ENCODE measurements at places on chromosomes 11 and 22.
A peak's percentile ranks its signal among the peaks of the same experiment; 100 is the strongest.

GRCh38 chr11:128779036-128779435 lies 85.2 kb downstream of the FLI1 start:
- no peak for DNase-seq

DNA sequence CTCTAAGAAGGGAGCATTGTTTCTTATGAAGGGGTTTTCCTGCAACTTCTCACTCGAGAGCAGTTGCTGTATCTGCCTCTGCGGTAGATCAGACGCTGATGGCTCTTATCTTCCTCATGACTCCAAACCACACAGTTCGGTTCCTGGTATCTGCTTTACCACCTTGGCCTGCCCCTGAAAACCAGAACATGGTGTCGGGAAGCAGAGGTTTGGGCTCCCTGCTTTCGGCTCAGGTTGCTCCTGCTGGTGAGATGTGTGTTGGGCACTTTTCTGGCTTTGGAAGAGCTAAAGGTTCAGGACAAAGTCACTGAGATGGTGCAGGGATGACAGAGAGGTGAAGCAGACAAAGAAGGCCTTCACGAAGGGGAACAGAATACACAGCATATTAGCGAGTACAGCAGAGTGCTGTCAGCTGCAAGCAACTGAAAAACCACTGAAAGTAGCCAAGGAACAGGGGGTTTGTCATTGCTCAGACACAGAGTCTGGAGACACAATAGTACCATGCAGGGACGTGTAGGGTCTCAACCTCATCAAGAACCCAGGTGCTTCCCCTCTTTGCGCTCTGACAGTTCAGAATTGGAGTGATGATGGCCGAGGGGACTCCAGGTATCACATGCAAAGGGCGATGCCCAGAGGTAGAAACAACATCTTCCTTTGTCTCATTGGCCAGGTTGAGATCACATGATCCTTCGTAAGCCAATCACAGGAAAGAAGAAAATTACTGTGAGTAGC lies 11.9 kb upstream of the CSF2RB start:
- DNase-seq, result no peak

- no peak for DNase-seq
Measured at GRCh38 chr22:50673231-50674129, 857 bp downstream of the SHANK3 start.

GRCh38 chr22:47659467-47660223 lies 897.2 kb downstream of the TBC1D22A start:
- peak; percentile 35 for DNase-seq

- DNase-seq, result no peak
Measured at GRCh38 chr22:36746375-36746970, 29.4 kb downstream of the IFT27 start.

- no peak for DNase-seq
Measured at GRCh38 chr11:131713529-131714134, 343.2 kb downstream of the NTM start.

DNA sequence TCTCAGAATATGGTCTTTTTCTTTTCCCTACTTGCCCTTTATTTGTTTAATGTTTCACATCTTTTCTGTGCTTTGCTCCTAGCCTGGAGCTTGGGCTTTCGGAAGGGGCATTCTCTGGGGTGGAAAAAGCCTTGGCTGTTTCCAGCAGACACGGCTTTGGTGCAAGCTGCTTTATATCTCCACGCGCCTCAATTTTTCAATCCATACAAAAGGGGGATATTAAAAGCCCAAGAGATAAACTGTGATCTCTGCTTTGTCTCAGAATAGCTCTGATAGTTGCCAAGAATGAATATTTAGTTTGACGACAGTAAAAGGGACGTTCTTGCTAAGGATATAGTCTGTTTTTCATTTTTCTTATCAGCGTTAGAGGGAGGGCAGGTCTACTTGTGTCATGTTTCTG lies 194.0 kb upstream of the KIRREL3 start:
- DNase-seq, result no peak

DNA sequence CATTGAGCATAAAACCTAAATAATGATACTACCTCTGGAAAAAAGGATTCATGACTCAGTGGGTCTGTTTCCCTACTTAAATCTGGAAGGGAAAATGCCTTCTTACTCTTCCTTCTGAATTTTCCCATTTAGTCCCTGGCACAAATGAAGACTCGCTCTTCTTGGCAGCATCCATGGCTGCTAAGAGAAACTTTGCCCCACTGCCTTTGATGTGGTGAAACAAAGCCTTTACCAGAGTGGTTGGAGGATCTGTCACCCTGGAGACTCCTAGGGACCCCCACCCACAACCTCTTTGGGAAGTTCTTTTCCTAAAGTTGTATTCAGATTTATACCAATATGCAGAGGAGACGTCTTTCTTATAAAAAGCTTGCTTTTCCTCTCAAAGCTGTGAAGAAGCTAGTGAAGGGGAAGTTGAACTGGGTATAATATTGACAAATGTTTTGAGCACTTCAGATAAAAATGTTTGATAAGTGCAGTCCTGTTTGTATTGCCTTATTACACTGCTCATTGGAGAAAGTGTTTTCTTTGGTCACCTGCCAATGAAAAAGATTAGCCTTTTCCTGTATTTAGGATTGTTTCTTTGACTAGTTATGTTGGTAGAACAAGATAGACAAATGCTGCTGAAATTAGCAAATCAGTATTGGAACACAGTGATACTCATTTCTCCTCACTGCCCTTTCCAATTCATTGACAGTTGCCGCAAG lies 77.3 kb downstream of the ARFGAP2 start:
- no peak for DNase-seq

GRCh38 chr11:122198291-122198983 lies 82.4 kb upstream of the BLID start:
- no peak for DNase-seq

- DNase-seq, result no peak
Measured at GRCh38 chr22:46053563-46054090, 76.7 kb upstream of the WNT7B start.

- DNase-seq, result no peak
Measured at GRCh38 chr11:2077061-2077802, 62.0 kb downstream of the IGF2 start.

DNA sequence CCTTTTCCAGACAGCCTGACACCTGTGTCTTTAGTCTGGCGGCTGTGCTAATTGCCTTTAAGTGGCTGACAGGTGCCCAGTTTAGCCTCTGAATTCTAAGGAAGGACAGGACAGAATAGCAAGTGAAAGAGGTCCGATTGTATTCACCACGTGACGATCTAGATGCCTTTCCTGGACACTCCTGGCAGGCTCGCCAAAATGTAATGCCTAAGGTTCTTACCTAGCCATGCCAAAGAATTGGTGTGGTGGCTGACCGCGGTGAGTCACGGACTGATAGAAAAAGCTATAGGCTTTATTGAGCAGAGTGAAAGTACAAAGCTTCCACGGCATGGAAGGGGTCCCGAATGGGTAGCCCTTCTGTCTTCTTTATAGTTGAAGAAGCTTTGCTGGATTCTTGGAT lies 26.7 kb downstream of the ANKRD42 start:
- no peak for DNase-seq

- DNase-seq, result no peak
Measured at GRCh38 chr11:28169816-28170215, 61.6 kb downstream of the METTL15 start.

GRCh38 chr11:45817191-45817590 lies 12.2 kb downstream of the SLC35C1 start:
- DNase-seq, result no peak

- DNase-seq, result no peak
Measured at GRCh38 chr11:26202754-26203153, 129.2 kb upstream of the ANO3 start.

DNA sequence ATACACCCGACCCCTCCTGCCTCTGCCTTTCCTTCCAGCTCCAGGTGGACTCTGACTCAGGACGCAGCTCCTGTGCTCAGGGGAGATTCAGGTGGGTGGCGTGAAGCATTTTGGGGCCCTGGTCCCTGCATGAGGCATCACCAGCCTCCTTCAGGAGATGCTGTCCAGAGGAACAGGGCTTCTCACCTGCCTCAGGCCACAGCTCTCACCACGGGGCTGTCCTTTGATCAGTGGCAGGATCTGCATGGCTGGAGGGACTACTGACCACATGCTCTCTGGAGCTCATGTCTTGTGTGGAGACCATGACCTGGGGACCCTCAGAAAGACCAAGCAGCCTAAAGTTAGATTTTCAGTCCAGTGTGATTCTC lies 58.8 kb downstream of the GGTLC2 start:
- DNase-seq, result no peak

DNA sequence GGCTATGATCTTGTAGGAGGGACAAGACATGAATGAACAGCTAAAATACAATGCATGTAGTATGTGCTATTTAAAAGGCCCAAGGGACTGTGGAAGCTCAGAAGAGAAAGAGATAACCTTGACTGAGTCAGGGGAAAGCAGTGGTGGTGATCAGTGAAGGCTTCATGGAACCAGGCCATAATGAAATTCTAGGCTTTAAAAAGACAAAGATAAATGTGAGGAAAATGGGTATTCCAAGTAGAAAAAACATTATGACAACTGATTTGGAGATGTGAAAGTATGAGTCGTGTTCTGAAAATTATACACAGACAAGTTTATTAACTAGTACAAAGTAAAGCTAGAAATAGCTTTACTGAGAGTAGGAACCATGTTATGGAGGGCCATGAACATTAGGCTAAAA lies 189.8 kb downstream of the SOX6 start:
- no peak for DNase-seq

GRCh38 chr22:49440931-49441330 lies 386.7 kb downstream of the BRD1 start:
- DNase-seq, result no peak

DNA sequence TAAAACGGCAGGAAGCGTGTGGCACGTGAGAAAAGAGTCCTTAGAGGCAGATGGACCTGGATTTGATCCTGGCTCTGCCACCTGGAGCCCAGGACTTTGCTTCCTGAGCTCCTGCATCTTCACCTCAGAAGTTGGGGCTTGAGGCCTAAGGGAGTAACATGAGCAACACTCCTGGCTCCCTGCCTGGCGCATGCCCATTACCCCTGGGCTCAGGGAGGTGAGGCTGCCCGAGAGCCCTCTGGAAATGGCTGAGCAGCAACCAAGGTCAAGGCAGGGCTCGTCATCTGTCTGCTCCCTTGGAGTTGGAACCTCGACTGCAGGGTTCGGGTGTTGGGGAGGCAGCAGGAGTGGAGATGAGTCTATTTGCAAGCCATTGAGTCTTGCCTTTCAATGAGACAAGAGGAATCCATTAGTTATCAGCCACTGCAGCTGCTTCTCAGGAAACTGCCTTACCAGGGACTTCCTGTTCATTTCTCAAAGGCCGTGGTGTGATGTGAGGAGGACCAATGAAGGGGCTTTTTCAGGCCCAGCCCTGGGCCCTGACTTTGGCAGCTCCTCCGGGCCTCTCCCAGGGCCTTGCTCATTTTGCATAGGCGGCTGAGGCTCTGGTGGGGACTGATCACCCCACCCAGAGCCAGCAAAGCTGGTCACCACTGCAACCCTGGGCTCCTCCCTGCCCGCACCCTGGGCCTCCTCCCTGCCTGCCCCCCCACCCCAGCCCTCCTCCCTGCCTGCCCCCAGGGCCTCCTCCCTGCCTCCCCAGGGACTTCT lies 6.4 kb downstream of the FADS2 start:
- no peak for DNase-seq

DNA sequence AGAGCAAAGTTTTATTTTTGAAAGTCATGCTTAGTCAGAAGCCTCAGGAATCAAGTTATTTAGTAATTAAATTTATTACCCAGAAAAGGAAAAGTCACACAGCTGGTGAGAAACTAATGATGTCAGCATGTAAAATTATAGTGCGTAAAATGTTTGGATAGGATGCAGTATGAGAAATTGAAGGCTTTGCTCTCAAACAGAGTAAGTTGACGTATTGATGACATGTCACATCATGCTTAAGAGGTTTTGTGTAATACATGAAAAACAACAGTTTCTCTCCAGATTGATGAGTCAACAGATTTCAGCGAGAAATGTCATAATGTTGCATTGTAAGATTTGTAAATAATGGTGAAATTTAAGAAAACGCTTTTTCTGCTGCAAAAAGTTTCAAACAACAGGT lies 769.8 kb downstream of the METTL15 start:
- no peak for DNase-seq

- no peak for DNase-seq
Measured at GRCh38 chr11:73281796-73282660, 9.9 kb downstream of the P2RY6 start.

DNA sequence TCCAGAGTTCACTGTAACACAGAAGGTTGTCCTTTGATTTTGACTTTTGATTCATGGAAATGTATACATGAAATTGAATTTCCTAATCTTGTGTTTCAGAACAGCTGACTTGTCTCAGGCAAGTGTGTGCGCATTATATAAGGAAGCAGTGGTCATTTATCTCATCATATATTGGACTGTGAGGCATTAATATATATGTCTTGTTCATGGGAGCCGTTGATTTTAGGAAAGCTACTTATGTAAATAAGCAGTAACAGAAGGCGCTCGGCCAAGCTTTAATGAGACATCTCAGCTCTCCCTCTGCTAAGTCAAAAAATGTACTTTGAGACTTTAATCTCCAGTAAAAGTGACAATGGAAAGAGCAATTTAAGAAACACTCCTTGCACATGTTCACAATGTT lies 100.5 kb downstream of the PDHX start:
- no peak for DNase-seq

Measured in ecto neural progenitor cell (in vitro differentiated cells).